NCI-H146 (cell line): ENCODE measurements at places on chromosomes 12 and 14.
A peak's percentile ranks its signal among the peaks of the same experiment; 100 is the strongest.

DNA sequence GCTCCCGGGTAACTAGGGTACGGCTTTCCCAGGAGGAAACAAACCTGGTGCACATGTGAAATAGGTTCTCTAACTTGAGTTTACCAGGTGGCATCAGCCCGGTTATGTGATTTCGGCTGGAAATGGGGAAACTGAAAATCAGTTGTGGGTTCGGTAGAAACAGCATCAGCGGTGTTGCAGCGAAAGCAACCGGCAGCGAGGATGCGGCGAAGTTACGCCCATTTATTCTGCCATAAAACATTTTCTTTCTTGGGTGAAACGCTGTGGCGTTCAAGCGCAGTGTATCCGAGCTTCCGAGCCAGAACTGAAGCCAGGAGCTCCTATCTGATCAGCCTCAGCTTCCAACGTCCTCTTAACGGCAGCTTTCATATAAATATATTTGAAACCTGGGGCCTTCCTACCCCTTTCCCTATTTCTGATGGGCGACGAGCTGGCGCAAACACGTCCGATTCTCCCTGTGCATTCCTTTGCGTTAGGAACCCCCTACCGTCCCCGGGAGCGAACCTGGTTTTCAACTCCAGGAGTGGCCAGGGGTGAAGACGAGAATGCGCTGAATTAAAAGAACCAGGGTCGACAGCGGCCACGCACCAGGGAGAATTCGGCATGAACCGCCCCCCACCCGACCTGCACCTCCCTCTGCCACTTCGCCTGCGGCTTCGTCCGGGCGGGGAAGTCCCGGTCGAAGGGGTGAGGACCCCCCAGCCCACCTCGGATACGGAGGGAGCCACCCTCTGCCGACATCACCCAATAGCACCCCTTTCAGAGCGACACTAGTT lies 1.6 kb downstream of the DPF3 start:
- no peak for DNase-seq

- no peak for DNase-seq
These were observed 278.5 kb upstream of the PLEKHG7 start for GRCh38 chr12:92424338-92424737.

DNA sequence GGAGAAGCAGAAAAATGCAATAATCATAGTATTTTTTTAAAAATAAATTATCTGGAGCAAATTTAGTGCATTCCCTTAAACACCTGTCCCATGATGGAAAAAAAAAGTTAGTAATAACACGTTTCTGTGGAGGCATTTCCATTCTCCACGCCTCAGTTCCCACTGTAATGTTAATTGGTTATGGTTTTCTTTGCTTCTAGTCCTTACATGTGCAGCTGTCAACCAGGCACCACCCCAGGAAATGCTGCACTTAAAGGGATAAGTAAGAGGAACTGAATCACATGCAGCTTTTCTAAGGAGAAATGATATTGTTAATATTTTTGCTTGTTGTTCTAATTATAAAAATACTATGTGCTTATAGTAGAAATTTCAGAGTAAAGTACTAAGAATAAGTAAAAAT lies 240.3 kb downstream of the ZFP36L1 start:
- no peak for DNase-seq

DNA sequence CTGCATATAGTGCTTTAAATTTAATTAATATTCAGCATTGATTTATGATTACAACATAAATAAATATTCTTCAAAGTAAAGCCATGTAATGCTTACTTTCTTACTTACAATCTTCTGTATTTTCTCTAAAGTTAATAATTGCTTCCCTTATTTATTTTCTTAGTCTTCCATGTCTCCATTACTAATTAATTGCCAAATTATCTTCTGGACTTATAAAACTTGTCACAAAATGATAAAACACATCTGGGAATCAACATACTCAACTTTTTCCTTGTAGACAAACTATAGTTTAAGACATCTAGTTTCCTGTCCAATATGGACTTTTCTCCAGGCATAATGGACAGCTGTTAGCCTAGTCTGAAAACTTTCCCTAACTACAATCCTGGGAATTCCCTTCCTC lies 466.6 kb downstream of the FLRT2 start:
- no peak for DNase-seq

DNA sequence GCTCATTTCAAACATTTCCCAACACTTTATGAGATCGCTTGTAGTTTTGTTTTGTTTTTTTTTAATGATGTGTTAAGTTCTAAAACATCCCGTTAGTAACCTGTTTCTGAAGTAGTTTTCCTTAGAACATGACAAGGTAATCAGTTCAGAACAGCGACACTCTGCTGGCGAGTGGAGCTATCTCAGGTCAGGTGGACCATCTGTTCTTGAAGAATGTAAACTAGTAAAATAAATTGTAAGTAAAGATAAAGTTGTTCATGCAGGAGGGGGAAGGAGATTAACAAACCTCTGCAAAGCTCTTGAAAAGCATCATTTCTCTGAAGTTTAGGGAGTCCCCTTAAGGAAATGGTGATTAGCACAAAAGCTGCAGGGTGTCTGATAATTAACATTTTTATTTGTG lies 71.9 kb upstream of the DACT1 start:
- no peak for DNase-seq

- no peak for DNase-seq
These were observed 22.8 kb downstream of the ITPK1 start for GRCh38 chr14:93092606-93093556.

- DNase-seq: no peak
These were observed 4.6 kb downstream of the FOXJ2 start for GRCh38 chr12:8037046-8037663.

- no peak for DNase-seq
These were observed 148.9 kb downstream of the CRADD start for GRCh38 chr12:93825931-93826555.

DNA sequence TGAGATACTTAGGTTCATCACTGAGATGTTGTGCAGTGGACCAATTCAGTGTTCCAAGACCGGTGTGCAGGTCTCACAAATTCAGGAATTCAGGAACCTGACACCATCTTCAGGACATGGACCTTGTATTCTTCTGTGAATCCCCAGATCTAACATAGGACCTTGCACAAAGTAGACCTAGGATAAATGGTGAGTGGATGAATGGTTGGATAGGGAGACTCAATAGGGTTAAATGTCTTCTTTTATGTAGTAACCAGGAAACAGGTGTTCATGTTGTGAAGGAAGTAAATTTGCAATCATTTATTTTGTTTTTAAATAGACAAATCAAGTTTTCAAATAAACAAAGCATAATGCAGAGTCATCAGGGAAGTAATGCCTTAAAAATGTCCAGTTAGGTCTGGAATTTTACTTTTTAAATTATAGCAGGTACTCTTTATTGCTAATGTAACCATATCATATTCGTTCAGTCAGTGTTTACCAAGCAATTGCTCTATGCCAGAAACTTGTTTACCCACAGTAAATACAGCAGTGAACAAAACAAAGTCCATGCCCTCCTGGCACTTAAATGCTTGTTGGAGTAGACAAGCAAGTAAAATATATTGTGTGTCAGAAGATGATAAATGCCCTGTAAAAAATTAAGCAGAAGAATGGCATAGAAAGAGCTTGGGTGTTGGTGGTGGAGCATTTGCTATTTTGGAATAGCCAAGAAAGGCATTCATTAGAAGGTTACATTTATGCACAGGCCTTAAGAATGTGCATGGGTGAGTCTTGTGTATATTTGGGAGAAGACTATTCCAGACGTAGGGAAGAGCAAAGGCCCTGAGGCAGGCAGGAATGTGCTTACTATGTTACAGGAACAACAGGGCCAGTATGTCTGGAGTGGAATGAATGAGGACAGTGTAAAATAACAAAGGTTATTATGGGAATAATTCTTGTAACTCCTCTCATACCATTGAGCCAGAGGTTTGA lies 26.3 kb downstream of the RXYLT1 start:
- peak; percentile 87 for DNase-seq

DNA sequence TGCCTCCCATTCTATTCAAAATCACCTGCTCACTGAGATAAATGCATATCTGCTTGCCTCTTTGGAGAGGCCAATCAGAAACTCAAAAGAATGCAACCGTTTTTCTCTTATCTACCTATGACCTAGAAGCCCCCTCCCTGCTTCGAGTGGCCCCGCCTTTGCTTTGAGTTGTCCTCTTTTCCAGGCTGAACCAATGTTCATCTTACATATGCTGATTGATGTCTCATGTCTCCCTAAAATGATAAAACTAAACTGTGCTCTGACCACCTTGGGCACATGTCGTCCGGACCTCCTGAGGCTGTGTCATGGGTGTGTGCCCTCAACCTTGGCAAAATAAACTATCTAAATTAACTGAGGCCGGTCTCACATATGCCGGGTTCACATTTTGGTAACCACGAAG lies 64.1 kb upstream of the HECTD1 start:
- no peak for DNase-seq

- no peak for DNase-seq
These were observed 1.1 kb downstream of the LIN52 start for GRCh38 chr14:74085828-74086227.

DNA sequence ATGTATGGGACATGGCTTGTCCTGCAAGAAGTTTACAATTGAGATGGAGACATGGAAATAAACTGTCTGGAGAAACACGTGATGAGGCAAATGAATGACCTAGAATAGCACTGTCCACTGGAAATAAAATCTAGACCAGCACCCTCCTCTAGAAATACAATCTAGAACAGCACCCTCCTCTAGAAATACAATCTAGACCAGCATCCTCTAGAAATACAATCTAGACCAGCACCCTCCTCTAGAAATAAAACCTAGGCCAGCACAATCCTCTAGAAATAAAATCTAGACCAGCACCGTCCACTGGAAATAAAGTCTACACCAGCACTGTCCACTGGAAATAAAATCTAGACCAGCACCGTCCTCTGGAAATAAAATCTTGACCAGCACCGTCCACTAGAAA lies 69.2 kb upstream of the RFLNA start:
- no peak for DNase-seq

- DNase-seq: no peak
These were observed 406.3 kb upstream of the DCN start for GRCh38 chr12:91588874-91589454.

- DNase-seq: no peak
These were observed 135.7 kb upstream of the SYT10 start for GRCh38 chr12:33575346-33575745.

DNA sequence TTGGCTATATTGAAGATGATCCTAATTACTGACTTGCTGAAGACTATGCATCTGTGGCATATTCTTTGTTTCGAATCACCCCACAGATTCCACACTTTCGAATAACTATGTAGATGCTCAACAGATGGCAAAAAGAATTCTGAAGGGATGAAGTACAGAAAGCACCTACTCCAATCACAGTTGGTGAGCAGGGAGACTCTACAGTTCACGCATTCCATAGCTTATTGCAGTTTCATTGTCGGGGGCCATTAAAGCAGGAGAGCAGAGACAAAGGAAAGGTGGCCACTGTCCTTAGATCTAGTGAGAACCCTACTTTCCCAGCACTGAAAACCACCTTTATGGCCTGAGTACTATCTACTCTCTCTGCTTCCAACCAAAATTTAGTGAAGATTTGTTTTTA lies 191.9 kb downstream of the STXBP6 start:
- no peak for DNase-seq

DNA sequence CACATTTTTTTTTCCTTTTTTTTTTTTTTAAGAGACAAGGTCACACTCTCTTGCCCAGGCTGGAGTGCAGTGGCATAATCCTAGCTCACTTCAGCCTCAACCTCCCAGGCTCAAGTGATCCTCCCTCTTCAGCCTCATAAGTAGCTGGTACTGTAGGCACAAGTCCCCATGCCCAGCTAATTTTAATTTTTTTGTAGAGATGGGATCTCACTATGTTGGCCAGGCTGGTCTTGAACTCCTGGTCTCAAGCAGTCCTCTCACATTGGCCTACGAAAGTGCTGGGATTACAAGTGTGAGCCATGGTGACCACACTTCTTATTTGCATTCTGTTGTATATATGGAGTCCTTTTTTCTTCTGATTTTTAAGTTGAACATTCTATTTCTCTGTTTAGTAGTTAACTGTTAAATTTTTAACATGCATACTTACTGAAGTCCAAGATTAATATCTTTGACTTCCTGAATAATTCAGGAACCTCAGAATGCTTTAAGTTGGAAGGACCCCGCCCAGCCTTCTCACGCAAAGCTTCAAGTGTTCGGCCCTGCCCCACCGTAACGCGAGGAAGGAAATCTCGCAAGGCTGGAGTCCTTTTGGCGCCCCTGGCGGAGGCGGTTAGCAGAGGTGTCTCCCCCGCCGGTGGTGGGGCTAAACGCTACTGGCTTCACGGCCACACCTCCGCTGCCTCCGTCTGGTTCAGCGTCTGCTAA lies 21.6 kb downstream of the SPATS2 start:
- no peak for DNase-seq

DNA sequence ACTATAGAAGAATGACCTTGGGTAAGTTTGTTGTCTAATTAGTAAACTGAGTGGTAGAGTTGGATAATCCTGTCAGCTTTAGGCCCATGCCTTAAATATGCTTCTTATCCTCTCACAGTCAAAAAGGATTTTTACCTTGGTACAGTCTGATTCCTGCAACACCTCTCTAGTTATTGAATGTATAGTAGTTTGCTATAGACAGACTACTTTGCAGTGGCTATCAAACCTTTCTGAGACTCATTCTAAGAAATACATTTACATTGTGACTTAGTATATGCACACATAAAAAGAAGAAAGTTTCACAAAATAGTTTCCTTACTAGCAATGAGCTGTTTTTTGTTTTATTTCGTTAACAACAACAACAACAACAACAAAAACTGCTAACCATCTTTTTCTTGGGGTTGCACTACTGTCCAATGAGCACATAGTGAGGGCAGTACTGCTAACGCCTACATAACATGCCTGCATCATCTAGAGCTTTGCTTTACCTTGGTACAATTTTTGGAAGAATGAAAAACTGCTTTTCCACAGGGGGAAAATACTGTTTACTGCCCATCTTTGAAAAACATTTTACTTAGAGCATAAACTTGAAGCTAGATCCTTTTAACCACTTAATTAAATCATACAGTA lies 28.5 kb downstream of the WNK1 start:
- DNase-seq: no peak

GRCh38 chr12:13066459-13066858 lies 22.3 kb downstream of the FAM234B start:
- no peak for DNase-seq

GRCh38 chr12:49008943-49009342 lies 9.6 kb downstream of the PRKAG1 start:
- no peak for DNase-seq

- DNase-seq: no peak
These were observed 27.3 kb downstream of the FRS2 start for GRCh38 chr12:69497308-69498026.

DNA sequence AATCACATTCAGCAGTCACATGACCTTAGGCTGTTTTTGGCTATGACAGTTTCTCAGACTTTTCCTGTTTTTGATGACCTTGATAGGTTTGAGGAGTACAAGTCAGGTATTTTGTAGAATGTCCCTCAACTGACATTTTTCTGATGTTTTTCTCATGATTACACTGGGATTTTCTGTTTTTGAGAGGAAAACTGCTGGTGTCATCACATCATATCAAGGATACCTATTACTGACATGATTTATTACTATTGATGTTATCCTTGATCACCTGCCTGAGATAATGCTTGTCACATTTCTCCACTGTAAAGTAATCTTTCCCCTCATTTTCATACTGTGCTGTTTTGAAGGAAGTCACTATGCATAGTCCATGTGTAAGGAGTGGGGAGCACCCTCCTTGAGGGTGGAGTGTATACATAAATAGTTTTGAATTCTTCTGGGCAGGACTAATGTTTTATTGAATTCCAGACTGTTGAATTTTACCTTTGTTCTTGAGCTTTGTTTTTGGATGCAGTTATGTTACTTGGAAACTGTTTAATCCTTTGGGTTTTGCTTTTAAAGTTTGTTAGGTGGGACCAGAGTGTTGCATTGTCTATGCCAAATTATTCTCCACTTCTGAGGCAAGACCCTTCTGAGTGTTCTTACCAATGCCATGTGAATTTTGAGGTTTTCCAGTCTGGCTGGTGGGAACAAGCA lies 444.5 kb upstream of the FAR2 start:
- no peak for DNase-seq
